ENCODE measurements at places on chromosomes 2 and 18.
A peak's percentile ranks its signal among the peaks of the same experiment; 100 is the strongest.

- no peak for ATAC-seq
- no peak overlapping the region for H3K27ac ChIP-seq
- H3K27me3 ChIP-seq = no peaks in the 10 kb centered on the region
- no peak overlapping the region for H3K4me3 ChIP-seq
- no peaks in the 10 kb centered on the region for H3K4me1 ChIP-seq
Measured at GRCh38 chr2:79910643-79911042, 393.9 kb downstream of the LRRTM1 start.

DNA sequence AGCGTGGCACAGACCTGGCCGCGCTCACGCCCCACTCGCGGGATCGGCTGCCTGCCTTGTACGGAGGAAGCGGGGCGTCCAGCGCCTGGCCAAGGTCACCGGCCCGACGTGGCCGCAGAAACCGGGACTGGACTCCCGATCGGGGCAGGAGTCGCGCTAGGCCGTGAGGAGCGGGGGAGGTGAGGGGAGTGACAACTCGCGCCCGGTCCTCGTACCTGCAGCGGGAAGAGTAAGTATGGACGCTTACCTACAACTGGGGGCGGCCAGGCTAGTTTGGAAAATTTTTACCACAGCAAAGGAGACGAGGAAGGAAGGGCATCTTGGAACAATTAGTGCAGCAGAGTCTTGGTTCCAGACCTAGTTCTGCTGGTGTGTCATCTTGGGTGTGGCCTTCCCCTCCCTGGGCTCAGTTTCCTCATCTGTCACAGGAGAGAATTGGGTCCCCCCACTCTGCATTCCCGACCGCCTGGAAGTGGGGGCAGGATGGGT is 693 bp downstream of the UBE2F start:
- no peaks in the 10 kb centered on the region for H3K27me3 ChIP-seq
- no peak for ATAC-seq
- H3K27ac ChIP-seq = peak overlapping the region; percentile 41
- peaks cover 6% of the 10 kb centered on the region for H3K36me3 ChIP-seq

GRCh38 chr2:217789003-217789735 is 213.6 kb downstream of the TNS1 start:
- H3K4me1 ChIP-seq = peaks cover 32% of the 10 kb centered on the region
- H3K36me3 ChIP-seq = no peaks in the 10 kb centered on the region
- peak; percentile 46 for ATAC-seq

DNA sequence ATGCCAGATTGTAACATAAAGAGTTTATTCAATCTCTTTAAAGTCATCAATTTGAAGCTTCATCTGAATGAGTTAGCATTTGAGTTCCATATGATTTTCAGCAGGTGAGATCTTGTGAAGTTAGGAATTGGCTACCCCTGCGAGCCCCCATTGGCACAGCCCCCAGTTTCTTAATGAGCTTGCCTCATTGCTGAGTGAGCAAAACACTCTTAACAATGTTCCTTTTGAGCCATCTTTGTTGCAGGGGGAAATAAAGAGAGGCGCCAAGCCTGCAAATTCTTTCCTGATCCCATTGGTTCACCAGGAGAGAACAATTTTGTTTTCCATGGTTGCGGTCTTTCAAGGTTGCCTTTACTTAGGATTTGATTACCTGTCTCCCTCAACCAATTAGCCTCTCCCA is 18.7 kb downstream of the DPP10 start:
- H3K27me3 ChIP-seq = no peaks in the 10 kb centered on the region
- no peak overlapping the region for H3K27ac ChIP-seq
- ATAC-seq = no peak
- H3K4me1 ChIP-seq = no peaks in the 10 kb centered on the region
